ENCODE measurements at places on chromosomes 4 and X.
A peak's percentile ranks its signal among the peaks of the same experiment; 100 is the strongest.

- no peak for DNase-seq
Measured at GRCh38 chr4:47210828-47211227, 179.5 kb downstream of the GABRB1 start.

DNA sequence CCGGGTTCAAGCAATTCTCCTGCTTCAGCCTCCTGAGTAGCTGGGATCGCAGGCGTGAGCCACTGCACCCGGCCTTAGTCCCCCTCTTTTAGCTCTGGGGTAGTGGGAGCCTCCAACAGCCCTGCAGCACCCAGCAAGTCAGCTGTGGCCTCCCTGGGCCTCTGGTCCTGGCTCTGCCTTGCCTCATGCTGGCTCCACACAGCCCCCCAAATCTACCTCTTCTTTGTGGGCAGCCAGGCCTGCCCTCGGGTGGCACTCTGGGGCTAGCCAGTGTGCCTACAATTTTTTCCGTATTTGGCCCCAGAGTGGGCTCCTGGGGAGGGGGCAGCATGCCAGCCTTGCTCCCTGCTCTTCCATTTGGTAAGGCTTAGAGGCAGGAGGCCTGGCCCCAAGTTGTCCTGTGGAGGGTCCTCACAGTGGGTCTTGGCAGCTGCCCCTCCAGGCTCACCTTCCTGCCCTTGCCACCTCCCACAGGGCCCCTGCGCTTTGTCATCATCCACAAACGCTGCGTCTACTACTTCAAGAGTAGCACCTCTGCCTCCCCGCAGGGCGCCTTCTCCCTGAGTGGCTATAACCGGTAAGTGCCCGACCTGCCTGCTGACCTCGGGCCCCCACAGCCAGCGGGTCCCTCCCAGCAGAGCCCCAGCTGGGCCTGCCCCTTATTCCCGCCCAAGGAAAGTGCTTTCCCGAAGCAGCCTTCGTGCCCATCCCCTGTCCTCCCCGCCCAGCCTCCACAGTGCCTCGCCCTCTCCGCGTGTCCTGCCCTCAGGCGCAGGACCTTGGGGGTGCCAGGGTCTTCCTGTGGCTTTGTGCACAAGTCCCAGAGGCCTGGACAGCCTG is 21.0 kb upstream of the ADD1 start:
- no peak for DNase-seq

- no peak for DNase-seq
Measured at GRCh38 chr4:26326791-26327190, 6.0 kb downstream of the RBPJ start.

- no peak for DNase-seq
Measured at GRCh38 chrX:150148749-150149672, 210.7 kb upstream of the EOLA2 start.

DNA sequence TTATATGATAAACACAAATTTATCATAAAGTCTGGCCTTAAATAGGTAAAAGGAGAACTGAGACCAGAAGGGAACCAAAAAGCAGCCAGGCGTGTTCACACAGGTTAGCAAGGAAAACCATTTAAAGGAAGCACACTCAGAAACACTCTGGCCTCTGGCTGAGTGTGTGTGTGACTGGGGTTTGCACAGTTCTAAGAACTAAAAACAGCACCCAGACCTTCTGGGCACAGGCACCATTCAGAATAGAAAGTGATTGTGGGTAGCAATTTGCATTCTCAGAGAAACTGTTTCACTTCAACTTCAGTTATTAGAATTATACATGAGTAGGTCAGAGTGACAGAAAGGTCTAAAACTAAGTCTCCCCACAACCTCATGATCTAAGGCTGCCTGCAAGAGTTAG is 10.0 kb downstream of the GPR82 start:
- DNase-seq = peak; percentile 9

Data from GM19239 (cell line).